ENCODE measurements at places on chromosomes 7 and 10. TPM values are rescaled to one million over a fixed set of nuclear protein-coding genes. Genes with fewer than 3 reads are reported as not detected.

CHCHD3 gene
- total RNA-seq, result 82.2 TPM

SH2D4B gene
- total RNA-seq, result 0.24 TPM

DNA sequence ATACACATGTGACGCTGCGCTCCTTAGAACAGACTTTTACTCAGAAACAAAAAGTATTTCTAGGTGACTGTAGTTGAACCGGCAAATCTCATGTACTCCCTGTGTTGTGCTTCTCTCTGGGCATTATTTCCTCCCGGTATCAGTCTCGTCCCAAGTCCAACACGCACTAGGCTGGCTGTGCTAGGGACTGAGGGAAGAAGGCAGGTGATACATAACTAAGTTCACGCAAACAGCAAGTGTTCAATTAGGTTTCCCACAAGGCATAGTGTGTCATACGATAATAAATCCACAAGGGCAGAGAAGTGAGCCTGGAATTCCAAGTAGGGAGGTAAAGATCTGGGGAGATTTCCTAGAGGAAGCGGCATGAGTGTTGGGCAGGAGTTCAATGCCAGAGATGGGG is 20.4 kb downstream of the FAM53B start:
- peaks cover 5% of the 10 kb centered on the region for H3K36me3 ChIP-seq
- peaks cover 36% of the 10 kb centered on the region for H3K4me1 ChIP-seq
- no peak overlapping the region for H3K27ac ChIP-seq
- H3K4me3 ChIP-seq, result no peak overlapping the region

DNA sequence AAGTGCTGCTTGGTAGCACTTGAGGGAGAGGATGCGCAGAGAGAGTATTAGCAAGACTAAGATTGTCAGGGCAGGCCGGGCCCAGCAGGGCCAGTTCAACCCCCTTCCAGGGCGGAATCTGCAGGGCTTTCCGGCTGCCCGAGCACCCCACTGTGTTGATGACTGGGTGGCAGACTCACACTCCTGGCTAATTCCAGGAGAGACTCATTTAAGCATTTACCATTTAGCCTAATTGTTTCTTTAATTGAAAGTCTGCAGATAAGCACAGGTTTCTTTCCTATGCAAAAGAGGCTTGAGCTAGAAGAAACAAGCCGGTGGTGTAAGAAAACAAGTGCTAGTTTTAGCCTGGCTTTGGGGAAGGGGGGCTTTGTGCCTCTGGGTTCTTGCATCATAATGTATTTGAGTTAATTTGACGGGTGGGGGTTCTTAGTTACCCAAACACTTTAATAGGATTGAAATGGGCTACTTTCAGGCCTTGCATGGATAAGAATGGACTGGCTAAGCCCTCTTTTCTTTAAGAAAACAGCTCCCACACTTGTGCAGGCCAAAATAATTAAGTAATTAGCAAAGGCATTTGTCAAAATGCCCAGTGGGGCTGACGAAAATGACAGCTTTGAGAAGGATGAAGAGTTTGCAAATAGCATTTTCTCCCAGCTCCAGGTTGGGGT is 201.3 kb downstream of the MYOF start:
- H3K36me3 ChIP-seq, result no peaks in the 10 kb centered on the region
- H3K27me3 ChIP-seq, result no peaks in the 10 kb centered on the region
- no peaks in the 10 kb centered on the region for H3K4me1 ChIP-seq
- H3K27ac ChIP-seq, result no peak overlapping the region

DNA sequence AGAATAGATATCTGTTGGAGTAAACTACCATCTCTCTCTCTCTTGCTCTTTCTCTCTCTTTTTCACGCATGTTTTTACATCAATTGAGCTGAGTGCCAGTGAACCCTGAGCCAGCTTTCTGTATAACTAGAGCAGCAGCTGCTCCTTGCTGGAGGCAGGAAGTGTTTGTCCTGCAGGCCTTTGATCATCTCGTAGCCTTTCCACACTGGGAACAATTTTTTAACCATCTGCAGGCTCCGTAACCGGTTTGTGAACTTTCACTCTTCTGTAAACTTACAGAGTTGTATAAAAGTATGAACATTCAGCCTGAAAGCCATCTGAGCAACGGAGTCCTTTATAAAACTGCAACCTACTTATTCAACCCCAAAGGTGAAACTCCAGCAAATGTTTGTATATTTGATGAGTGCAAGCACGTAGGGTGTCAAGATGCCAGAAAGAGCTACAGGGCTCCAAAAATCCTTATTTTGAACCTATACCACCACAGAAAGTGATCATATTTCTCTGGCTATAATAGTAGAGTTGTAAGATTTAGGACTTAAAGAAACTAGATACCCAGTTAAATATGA is 162.8 kb upstream of the NFE2L3 start:
- H3K4me3 ChIP-seq, result no peak overlapping the region
- no peaks in the 10 kb centered on the region for H3K36me3 ChIP-seq
- no peak for DNase-seq
- H3K27ac ChIP-seq, result no peak overlapping the region
- no peaks in the 10 kb centered on the region for H3K4me1 ChIP-seq

DNA sequence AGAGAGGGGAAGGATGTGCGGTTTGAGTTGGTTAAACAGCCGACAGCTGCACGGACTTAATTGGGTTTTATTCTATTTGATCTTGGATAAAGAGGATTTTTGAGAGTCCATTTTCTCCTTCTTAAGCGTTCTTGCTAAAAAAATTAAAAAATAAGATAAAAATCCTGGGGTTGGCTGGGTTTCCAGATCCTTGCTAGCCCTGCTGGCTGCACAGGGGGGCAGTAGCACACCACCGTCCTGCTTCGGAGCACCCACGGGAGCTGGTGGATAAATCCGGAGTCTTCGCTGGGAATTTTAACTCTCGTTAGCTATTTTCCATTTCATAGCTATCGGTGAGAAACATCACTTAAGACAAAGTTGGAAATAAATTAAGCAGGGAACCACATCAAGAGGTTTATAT is 792.0 kb downstream of the TYW1 start:
- no peak for DNase-seq
- no peaks in the 10 kb centered on the region for H3K36me3 ChIP-seq
- H3K4me1 ChIP-seq, result no peaks in the 10 kb centered on the region
- no peak overlapping the region for H3K4me3 ChIP-seq
- no peak overlapping the region for H3K27ac ChIP-seq

GRCh38 chr7:137439829-137440825 is 96.6 kb upstream of the PTN start:
- no peaks in the 10 kb centered on the region for H3K27me3 ChIP-seq
- H3K4me1 ChIP-seq, result no peaks in the 10 kb centered on the region
- no peak overlapping the region for H3K4me3 ChIP-seq
- H3K27ac ChIP-seq, result no peak overlapping the region
- no peak for DNase-seq

DNA sequence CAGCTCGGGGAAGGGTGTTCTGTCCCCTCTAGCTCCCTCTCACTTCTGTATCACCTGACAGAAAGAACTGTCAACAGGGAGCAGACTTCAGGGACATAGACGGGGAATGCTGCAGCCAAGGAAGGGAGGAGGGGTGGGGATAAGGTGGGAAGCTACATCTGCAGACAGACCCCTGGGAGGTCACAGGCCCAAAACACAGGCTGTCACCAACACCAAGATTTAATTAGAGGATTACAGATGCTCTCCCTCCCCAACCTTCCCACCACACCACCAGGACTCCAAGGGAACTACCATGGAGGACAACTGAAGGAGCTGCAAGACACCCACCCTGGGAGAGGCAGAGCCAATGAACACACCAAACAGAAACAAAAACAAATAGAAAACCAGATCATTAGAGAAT is 425.2 kb upstream of the VSTM2A start:
- no peak for DNase-seq
- H3K36me3 ChIP-seq, result no peaks in the 10 kb centered on the region
- no peaks in the 10 kb centered on the region for H3K27me3 ChIP-seq
- H3K4me1 ChIP-seq, result no peaks in the 10 kb centered on the region
- no peak overlapping the region for H3K4me3 ChIP-seq

- H3K4me3 ChIP-seq, result no peak overlapping the region
- DNase-seq, result no peak
- H3K27ac ChIP-seq, result no peak overlapping the region
- H3K36me3 ChIP-seq, result no peaks in the 10 kb centered on the region
- no peaks in the 10 kb centered on the region for H3K27me3 ChIP-seq
- H3K4me1 ChIP-seq, result no peaks in the 10 kb centered on the region
Measured at GRCh38 chr7:113071465-113071864, 15.2 kb downstream of the GPR85 start.
